ENCODE measurements at places on chromosomes 5 and 9.

- no peak for DNase-seq
Measured at GRCh38 chr9:86549401-86549811, 195.2 kb upstream of the TUT7 start.

GRCh38 chr5:14406554-14406849 lies 175.1 kb upstream of the OTULINL start:
- no peak for DNase-seq

DNA sequence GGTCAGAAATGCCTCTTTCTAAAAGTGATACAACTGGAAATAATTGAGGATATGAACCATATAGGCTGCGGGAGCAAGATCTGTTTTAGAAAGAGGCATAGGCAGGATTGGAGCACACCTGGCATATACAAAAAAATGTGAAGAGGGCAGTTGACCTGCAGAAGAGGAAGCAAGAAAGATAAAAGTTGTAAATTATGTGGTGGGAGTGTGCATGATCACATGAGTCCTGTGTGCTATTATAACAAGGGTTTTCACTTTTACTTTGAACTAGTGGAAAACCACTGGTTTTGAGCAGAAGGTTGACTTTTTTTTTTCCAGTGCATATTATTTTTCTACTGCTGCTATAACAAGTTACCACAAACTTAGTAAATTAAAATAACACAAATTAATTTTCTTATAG lies 489.3 kb downstream of the ANXA1 start:
- no peak for DNase-seq

- DNase-seq: no peak
Measured at GRCh38 chr9:117234103-117234502, 180.8 kb downstream of the ASTN2 start.

DNA sequence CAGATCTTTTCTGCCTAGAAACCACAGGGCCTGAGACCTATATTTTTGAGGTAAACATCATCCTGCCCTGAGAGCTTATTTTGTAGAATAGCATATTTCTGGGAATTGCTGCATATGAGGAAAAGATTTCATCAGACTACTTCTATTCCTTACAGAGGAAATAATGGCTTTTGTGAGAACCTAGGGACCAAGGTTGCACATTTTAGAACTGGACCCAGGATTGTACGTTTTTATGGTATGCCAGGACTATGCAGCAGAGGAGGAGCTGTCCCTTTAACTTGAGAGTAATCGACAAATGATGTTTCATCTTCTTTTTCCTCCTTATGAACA lies 2.2 kb upstream of the ALDH1A1 start:
- DNase-seq: no peak

DNA sequence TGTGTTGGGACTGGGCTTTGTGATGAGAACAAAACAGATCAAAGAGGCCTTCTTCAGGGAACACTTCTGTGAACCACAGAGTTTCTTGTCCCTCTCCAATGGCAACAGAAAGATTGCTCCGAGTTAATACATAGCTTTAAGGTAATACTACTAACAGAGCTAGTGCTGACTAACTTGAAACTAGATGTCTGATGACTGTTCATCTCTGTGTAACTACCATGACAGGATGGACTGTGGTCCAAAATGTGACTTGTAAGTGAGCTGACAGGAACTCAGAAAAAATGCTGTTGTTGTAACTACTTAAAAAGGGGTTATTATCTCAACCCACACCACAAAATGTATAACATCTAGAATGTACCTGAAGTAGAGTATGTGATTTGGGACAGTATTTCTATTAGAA lies 630.2 kb upstream of the DMAC1 start:
- no peak for DNase-seq

GRCh38 chr5:124574521-124575436 lies 171.7 kb downstream of the ZNF608 start:
- DNase-seq: peak; percentile 36

DNA sequence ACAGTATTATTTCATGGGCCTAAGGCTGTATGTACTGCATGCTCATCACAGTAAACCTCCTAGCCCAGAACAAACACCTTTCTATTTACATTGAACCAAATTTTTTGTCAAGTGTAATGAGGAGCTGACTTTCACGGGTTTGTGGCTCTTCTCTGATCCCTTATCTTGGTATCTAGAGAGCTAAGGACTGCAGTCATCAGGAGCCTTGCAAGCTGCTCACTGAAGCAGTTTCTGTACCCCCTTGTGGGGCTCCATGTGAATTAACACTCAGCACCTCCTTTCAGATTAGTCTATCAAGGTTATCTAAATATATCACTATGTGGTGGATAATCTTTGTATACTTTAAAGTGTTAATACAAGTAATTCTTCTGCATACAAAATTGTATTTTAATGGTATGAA lies 108.2 kb downstream of the AUH start:
- DNase-seq: no peak

DNA sequence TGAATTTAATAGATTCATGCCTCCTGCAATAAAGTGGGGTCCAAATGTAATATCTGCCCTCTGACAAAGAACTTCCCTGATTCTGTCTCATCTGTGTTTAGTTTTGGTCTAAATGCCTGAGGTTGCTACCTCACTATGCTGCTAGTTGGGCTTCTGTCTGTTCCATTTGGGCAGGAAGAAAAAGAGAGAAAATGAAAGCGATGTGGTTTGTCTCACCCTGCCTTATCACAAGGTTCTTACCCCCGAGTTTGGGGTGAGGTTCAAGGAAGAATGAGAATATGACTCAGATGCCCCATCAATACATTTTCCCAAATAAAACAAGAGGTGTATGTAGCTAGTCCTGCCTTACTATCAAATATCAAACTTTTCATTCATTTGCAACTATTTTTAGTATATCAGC lies 132.1 kb upstream of the MTAP start:
- DNase-seq: no peak

- no peak for DNase-seq
Measured at GRCh38 chr5:148491793-148492184, 108.0 kb downstream of the FBXO38 start.

DNA sequence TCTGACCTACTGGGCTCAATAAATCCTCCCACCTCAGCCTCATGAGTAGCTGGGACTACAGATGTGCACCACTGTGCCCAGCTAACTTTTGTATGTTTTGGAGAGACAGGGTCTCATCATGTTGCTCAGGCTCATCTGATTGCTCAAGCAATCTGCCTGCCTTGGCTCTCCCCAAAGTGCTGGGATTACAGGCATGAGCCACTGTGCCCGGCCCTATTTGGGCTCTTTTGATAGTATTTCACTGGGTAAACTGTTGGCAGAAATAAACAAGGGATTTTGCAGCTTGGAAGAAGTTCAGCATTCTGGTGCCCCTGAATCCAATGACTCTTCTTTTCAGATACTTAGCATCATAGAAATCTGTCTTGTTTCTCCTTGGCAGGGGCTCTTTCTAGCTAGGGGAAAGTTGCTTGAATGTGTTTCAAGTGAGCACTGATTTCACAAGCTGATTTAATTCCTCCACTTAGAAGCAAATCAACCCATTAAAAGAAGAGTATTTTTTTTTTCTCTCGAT lies 146.8 kb downstream of the PAPPA start:
- no peak for DNase-seq
